ENCODE measurements at places on chromosomes 16 and 17.

- no peak for DNase-seq
Measured at GRCh38 chr16:57941016-57941664, 29.8 kb downstream of the CNGB1 start.

GRCh38 chr17:75242461-75243042, 18.9 kb downstream of the GGA3 start:
- no peak for DNase-seq

DNA sequence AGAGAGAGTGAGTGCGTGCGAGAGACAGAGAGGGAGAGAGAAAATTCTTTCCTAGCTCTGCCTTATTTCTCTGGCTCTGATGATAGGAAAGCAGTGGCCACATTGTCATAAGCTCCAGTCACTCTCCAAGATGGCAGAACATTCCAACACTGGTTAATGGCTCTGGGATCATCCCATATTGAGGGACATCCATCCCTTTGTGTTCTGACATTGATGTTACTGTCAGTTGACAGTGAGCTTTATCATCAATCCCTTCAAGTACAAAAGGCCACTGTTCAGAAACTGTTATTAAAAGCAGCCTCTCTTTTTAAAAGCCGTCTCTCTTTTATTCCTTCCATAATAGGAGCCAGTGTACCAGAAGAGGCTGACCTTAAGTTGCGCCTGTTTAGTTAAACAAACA, 1084.9 kb upstream of the RBFOX1 start:
- DNase-seq = no peak

- DNase-seq = no peak
Measured at GRCh38 chr17:12024327-12024726, 3.6 kb downstream of the MAP2K4 start.

DNA sequence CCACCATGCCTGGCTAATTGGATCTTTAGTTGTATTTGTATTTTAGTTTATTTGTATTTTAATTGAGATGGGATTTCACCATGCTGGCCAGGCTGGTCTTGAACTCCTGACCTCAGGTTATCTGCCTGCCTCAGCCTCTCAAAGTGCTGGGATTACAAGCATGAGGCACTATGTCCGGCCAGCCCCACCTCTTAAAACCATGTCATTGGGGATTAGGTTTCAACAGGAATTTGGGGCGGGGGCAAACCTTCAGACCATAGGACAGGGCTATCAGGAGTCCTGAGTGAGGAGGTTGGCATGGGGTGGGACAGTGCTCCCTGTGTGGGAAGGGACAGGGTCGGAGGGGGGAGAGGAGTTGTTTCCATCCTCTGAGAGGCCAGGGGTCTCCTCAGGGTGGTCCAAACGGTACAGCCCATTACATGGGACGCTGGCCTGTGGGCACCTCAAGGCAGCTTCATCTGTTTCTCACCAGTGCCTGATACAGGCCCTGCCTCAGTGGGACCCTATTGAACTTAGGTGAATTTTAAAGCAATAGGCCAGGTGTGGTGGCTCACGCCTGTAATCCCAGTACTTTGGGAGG, 21.6 kb downstream of the GAA start:
- DNase-seq = no peak

GRCh38 chr16:84104231-84104630, 12.5 kb downstream of the MBTPS1 start:
- DNase-seq = no peak

- no peak for DNase-seq
Measured at GRCh38 chr17:31378638-31379037, 12.8 kb upstream of the RAB11FIP4 start.

Data from stimulated activated CD4-positive, alpha-beta T cell treated with anti-CD3 and anti-CD28 coated beads, Interleukin-15, amount 100 ng/mL, for 1 hour (primary cell).